Heart right ventricle (tissue), 16 donors: ENCODE measurements at places on chromosomes 3 and 15. TPM values are rescaled to one million over a fixed set of nuclear protein-coding genes. Genes with fewer than 3 reads are reported as not detected.

DNA sequence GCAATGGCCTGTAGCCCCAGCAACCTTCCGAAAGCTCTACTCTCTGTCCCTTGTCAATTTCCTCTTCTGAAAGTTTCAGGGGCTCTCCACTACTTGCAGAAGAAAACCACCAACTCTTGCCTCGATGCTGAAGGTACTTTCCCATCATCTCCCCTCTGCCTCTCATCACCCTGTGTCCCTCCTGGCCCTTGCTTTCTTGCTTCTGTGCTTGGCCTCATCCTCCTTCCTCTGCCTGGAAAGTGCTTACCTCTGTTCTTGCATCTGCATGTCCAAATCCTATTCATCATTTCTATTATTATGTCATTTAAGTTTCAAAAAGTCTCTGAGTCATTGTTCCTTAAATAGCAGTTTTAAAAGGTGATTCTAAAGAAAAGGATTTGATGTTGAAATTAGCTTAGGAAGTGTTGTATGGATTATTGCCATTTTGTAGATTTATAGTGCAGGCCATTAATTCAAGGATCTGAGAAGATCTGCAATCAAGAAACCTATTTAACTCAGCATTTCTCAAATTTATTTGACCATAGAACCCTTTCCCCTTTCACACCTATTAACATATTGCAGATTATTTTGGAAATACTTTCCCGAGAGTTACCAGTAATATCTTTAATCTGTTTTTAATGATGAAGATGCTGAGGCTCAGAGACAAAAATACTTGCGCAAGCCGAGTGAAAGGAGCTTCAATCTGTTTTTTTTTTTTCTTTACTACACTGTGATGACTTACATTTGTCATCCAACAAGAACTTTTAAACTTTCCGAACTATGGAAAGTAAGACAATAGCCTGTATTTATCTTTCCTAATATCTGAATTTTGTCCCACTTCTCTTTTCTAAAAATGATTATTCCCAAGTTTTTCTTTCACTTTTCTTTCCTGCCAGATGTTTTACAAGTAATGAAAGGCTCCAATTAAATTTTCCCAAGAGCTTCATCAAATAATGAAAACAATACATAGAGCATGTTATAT lies 22.3 kb upstream of the CFAP161 start:
- DNase-seq, result no peak

GRCh38 chr3:27324686-27325085 lies 44.5 kb downstream of the NEK10 start:
- DNase-seq, result no peak

The FANCD2OS gene
- total RNA-seq, result not detected

The TM6SF1 gene
- 2.6 TPM for total RNA-seq

The TEX55 gene
- total RNA-seq, result not detected

The CYFIP1 gene
- 33.5 TPM for total RNA-seq

The SCN11A gene
- 0.07 TPM for total RNA-seq

The SLC9A9 gene
- total RNA-seq, result 8.4 TPM

The UPK1B gene
- total RNA-seq, result not detected
